Colonic mucosa (tissue), 4 donors: ENCODE measurements at places on chromosomes 6 and 20.

GRCh38 chr6:113457198-113457597 lies 399.9 kb upstream of the MARCKS start:
- no peak for DNase-seq

DNA sequence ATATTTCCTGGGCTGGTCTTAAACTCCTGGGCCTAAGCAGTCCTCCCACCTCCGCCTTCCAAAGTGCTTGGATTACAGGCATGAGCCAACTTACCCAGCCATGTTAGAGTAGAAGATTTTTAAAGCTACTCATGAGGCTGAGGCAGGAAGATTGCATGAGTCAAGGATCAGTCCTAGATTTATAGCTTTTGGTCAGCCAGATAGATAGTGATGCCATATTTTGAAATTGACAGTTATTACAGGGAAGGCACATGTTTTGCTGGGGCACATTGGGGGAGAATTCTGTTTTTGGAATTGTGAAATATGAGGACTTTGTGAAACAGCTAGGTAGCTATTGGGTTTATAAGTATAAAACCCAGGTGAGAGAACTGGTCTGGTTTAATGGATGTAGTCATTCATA lies 40.9 kb downstream of the DOP1A start:
- DNase-seq, result no peak

DNA sequence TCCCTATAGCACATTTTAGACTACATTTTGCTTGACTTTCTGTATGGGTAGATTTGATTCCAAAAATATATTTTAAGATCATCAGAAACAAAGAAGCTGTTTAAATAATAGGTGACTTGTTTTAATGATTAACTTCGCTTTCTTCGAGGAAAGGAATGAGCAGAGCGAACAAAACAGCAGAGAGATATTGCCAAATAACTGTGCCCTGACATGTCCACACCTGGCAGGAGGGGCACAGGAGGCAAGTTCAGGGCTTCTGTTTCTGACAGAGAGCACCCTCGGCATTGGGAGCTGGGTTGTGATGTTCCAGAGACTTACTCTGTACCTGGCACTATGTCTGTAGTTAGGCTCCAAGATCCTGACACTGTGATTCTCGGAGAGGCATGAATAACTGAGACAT lies 155.7 kb upstream of the SASH1 start:
- no peak for DNase-seq

DNA sequence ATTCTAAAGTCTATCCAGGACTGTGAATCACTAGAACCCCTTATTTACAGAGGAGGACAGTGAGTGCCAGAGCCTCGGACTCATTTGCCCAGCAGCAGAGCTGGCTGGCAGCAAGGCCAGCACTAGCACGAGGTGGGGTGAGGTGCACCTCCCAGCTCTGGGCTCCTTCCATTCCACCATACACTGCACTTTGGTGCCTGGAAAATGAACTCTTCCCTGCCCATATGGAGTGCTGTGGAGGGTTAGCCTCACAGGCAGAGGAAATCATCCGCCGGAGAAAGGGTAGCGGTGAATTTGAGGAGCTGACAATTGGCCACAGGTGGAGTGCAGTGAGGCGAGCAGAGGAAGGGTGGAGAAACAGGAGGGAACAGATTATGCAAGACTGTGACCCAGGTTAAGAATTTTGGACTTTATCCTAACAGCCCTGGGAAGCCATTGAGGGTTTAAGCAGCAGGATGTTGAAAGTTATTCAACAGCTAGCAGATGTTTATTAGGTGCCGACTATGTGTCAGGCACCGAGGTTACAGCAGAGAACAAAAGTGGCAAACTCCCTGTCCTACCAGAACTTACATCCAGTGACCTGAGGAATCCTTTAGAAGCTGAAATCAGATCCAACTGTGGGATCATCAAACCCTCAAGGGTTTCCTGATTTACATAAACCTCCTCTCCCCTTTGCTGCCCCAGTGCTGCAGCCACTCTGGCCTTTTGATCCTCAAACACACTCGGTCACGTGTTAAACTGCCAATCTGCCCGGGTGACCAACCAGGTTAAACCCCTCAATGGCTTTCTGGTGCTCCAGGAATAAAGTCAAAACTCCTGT lies 6.2 kb downstream of the TRIM26 start:
- peak; percentile 60 for DNase-seq

- no peak for DNase-seq
These were observed 4.5 kb downstream of the TNFRSF6B start for GRCh38 chr20:63701051-63701328.

DNA sequence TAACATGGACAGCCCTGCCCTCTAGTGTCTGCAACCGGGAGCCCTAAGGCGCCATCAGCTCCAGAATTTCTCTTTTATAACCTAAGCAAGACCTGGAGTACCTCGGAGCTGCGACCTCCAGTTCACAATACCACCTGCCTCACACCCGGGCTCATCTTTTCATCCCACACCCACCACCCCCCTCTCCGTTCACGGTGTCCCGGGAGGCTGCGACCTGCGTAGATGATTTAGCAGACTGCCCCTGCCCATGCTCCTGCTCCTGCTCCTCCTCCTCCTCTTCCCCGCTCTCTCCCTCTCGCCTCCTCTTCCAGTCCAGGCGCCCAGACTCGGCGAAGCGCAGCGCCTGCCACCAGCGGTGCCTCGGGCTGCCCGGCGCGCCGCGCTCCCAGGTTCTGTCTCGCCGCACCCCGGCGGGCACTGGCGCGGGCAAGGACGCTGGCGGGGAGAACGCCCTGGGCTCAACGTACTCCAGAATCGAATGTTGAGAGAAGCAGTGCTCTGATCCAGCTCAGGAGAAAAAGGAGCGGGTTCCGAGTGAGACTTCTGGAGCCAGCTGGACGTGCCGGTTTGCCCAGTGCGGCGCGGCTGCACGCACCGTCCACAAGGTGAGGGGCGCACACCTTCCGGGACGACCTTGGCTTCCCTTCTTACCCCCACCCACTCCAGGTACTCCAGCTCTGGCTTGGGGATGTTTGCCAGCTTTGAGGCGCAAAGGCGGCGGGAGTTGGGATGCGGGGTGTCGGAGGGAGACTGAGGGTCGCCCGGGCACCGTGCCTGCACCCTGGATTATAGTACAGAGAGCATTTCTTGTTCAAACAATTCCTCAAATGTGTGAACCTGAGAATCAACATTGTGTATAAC lies at the start of gene HTR1E:
TSS of gene HTR1E (plus strand) at position 310 of the 861 bp plus-strand sequence. CDS start 77,807 bp downstream, outside the sequence.
- DNase-seq, result no peak

GRCh38 chr6:9360881-9361280 lies 925.5 kb upstream of the SLC35B3 start:
- no peak for DNase-seq

DNA sequence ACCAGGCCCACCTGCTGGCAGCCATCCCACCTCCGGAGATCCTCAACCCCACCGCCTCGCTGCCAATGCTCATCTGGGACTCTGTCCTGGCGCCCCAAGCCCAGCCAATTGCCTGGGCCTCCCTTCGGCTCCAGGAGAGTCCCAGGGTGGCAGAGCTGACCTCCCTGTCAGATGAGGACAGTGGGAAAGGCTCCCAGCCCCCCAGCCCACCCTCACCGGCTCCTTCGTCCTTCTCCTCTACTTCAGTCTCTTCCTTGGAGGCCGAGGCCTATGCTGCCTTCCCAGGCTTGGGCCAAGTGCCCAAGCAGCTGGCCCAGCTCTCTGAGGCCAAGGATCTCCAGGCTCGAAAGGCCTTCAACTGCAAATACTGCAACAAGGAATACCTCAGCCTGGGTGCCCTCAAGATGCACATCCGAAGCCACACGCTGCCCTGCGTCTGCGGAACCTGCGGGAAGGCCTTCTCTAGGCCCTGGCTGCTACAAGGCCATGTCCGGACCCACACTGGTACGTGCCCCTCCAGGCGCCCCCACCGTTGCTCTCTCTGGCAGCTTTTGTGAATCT lies 1.1 kb downstream of the SNAI1 start:
- no peak for DNase-seq

GRCh38 chr6:144153260-144153659 lies 2.9 kb downstream of the STX11 start:
- DNase-seq, result no peak

DNA sequence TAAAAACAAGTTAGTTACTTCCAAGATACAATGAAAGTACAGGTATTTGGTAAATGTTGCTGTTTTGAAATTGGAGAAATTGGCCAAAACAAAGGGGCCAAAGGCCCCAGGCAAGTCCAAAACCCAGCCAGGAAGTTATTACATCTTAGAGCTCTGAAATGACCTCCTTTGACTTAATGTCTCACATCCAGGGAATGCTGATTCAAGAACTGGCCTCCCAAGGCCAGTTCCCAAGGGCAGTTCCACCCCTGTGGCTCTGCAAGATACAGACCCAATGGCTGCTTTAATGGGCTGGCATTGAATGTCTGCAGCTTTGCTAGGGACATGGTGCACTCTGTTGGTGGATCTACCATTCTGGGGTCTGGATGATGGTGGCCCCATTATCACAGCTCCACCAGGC lies 217.3 kb upstream of the FKBP1C start:
- DNase-seq, result no peak

DNA sequence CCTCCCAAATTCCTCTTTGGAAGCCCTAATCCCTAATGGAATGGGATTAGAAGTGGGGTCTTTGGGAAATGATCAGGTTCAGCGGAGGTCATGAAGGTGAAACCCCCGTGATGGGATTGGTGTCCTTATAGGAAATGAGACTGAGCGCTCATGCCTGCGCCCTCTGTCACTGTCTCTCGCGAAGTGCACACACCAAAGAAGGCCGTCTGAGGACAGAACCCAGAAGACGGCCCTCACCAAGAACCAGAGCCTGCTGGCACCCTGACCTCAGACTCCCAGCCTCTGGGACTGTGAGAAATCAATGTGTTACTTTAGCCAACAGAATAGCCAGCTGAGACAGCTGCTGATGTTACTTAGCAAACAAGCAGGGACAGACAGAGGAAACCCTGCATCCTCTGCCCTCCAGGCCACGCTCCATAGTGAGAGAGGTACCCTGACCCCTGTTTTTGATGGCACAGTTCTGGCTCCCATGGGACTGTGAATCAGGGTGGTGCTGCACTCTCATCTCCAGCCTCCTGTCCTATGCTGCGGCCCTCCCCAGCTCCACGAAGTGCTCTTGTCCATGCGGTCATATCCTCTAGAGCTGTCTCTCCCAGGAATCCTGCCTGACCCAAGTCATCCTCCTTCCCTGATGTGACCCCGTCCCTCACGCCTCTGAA lies 369.3 kb downstream of the ZFAND3 start:
- no peak for DNase-seq

DNA sequence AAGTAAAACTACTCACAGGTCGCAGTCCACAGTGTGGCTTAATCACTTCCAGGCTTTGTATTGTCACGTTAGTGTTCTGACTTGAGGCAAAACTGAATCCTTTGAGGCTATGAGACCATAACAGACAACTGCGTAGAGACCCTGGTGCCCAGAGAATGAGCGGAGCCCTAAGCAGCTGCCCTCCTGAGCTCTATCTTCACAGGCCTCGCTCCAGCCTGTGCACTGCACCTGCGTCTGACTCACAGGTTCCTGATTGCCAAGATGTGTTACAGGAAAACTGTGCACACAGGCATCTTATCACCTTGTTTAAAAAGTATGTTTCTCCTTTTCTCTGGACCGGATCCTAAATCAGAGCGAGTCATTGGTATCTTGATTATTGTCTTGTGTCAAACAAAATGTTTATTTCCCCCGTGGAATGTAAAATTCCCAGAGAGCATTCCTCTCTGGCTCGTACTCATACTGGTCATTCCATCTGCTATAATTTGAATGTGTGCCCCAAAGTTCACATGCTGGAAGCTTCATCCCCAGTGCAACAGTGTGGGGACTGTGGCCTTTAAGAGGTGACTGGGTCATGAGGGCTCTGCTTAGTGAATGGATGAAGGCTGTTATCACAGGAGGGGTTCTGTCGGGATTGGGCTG lies 25.7 kb downstream of the PRR18 start:
- DNase-seq, result no peak

DNA sequence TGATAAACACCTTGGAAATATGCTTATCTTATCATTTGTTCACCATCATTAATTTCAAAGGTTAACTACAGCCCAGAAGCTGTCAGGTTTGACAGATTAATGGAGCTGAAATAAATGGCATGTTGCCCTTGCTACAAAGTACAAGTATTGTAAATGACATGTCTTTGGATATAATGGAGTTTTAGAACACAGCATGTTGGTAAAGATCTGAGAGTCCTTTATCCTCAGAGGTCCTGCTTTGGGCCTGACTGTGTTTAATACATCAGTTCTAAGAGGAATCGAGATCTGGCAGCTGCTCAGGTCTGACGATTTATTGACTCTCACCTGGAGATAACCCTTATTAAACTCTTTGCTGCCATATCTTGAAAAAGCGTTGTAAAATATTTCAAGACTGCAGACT lies 222.7 kb upstream of the OPRM1 start:
- no peak for DNase-seq

GRCh38 chr20:21278829-21279228 lies 24.3 kb upstream of the XRN2 start:
- DNase-seq, result no peak

GRCh38 chr6:143399176-143399575 lies 51.3 kb downstream of the ADAT2 start:
- no peak for DNase-seq

- DNase-seq, result no peak
These were observed 57.8 kb upstream of the KLHL31 start for GRCh38 chr6:53723331-53723730.

- DNase-seq, result no peak
These were observed 28.0 kb upstream of the PTGIS start for GRCh38 chr20:49595811-49596561.

- no peak for DNase-seq
These were observed 143.4 kb downstream of the ADGRB3 start for GRCh38 chr6:68778356-68779020.

DNA sequence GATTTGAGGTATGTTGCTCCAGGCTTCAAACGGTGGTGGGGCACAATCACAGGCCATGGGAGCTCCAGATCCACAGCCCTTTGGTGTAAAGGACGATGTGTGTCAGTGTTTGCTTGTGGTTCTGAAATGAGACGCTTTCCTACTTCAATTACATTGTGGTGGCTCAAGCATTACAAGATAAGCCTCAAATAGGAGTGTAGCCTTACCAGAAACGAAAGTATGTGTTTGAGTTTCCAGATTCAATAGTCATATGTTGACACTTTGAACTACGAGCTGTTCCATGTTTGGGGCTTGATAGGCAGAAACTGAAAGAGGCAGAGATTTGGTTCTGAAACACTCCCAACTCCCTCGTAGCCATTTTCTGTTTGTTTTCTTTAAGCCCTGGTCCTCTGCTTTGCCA lies 187.1 kb downstream of the MYLK4 start:
- DNase-seq, result no peak

DNA sequence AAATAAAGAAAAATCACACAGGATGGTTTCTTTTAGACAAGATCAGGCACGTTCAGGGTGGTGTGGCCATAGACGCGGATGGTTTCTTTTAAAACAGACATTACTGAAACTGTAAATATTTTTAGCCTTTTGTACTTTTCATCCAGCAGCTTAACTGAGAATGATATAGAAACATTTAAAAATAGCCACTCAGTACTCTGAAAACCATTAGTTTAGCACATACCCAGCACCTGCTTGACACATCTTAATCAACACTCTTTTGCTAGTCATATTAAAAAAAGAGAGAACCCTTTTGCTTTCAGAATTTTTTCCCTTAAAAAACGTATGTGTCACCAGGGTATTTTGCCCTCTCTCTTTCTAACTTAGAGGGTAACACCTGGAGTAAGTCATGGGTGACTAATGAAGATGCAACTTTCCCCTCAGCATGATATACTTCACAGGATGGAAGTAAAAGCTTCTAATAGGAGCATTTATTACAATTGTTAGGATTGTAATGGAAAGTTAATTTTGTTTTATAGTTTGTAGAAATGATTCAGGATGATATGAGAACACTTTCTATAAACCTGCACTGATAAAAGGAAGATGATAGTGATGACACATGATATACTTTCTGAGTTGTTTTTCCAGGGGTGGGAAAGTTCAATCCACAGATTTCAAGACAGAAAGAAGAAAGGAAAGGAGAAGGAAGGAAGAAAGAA lies 45.2 kb downstream of the BACH2 start:
- DNase-seq, result no peak
